ENCODE measurements at places on chromosomes 12 and 14. TPM values are rescaled to one million over a fixed set of nuclear protein-coding genes. Genes with fewer than 3 reads are reported as not detected.

PTPRR gene
- total RNA-seq: not detected

PSEN1 gene
- total RNA-seq: 39.6 TPM

SPIC gene
- not detected for total RNA-seq

TMX1 gene
- 20.4 TPM for total RNA-seq

DYRK4 gene
- 49.4 TPM for total RNA-seq

REC8 gene
- total RNA-seq: 6.5 TPM

EFS gene
- 31.4 TPM for total RNA-seq

ACVR1B gene
- 14.4 TPM for total RNA-seq

All from tibial nerve (tissue), 4 donors.